ENCODE measurements at places on chromosomes 5 and 9.

- DNase-seq = no peak
Measured at GRCh38 chr9:3571500-3571899, 45.7 kb upstream of the RFX3 start.

DNA sequence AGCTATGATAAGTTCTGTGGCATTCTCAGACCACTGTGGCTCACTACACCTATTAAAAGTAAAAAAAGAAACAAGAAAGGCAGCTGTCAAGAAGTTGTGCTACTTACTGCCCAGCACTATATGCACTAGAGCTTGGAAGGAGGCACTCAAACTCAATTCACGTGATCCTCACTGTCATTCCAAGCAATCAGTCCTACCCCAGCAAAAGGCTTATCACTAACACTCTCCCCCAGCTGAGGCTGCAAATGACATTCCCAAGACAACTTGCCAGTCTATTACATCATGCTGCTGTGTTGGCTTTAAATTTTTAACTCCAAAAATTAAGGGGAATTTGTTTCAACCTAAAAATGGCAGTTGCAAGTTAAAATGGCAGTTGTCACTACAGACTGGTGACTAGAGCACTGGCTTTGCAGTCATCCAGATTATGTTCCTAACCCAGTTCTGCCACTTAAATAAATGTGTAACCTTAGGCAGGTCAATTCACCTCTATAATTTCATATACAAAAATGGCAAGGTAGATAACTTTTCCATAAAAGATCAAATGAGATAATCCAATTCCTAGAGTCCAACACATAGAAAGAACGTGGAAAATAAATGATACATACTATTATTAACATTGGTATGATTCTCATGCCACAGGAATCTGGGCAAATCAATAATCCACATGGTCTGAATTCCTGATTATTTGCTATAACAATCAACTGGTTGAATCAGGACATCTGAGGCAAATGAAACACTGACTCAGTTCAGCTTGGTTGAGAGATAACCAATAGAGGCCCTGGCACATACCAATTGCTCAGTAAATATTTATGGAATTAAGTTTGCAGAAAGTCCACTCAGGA is 52.4 kb downstream of the FBXW11 start:
- peak; percentile 42 for DNase-seq

DNA sequence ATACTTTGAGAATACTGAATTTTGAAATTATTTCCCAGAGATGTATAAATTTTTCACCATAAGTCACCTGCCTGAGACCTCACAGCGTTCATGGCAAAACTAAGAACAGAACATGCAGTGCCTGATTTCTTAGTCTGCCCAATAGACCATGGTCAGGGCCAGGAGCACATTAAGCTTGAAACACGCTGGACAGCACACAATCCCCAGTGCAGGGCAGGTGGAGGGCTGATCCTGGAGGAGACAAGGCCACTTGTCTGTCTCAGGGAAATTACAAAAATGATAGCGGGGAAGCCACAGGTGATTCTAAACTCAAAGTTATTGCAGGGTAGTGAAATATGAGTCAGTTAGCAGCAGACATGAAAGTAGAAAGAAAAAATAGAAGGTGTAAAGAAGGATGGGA is 18.6 kb upstream of the ENC1 start:
- DNase-seq = no peak

DNA sequence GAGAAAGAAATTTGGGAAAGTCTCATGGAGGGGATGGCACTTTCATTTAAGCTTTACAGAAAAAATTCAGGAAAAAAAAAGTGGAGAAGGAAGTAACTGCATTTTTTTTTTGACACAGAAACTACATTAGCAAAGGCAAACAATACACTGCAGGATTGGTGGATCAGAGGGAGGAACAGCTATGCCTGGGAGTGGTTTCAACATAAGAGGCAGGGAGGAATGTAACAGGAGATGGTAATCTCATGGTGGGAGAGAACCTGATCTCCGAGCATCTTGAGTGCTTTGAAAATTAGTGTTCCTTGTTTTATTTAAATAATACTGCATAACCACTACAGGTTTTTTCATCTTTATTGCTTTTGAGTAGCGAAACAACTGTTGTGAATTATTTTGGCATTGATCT is 249.4 kb downstream of the FAM170A start:
- no peak for DNase-seq

GRCh38 chr9:112493393-112494137 is 6.9 kb downstream of the KIAA1958 start:
- no peak for DNase-seq

Measured in mesenchymal stem cell (in vitro differentiated cells and primary cell).